SK-MEL-5 (cell line): ENCODE measurements at places on chromosomes 6 and 20. TPM values are rescaled to one million over a fixed set of nuclear protein-coding genes. Genes with fewer than 3 reads are reported as not detected.

DNA sequence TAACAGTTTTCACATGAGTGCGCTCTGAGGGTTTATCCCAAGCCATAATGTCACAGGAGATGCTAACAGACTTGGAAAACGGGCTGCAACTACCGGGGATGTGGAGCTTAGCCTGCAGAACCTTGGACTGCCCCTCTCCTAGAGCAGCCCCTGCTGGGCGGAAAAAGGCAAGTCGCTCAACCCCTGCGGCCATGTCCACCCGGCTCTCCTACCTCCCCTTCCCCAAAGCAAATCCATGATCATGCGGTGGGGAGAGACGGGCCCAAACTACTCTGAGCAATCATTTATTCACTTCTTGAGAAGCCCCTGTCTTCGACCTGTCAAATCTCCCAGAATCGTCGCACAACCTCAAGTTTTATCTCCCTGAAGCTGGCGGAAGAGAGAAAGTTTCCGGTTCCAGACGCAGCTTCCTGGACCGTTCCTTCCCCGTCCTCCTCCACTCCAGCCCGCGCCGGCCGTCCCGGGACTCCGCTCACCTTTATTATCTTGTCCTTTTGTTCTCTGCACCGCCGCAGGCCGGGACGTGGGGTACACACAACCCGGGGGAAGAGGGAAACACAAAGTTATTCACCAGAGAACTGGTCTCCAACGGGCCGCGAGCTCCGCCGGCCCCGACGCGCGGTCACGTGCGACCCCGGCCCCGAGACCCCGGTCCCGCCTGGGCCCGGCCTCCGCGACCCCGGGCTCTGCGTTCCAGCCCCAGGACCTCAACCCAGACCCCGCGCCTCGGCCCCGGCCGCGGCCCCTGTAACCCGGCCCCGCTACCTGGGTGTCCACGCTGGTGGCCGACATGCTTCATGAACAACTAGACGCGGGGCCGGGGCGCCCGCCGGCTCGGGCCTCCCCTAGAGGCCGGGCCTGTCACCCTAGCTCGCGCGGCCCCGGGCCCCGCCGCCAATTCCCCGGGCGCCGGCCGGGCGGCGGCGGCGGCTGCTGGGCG lies 560 bp downstream of the YTHDF1 start:
- DNase-seq: peak; percentile 74

The ZBTB2 gene
- 14.3 and 17.7 TPM in 2 replicates for total RNA-seq

The LAMA4 gene
- total RNA-seq: 48.9 and 54.9 TPM in 2 replicates

- no peak for DNase-seq
These were observed 87.8 kb downstream of the CENPW start for GRCh38 chr6:126427713-126428112.

GRCh38 chr20:33518071-33518470 lies 28.2 kb downstream of the CBFA2T2 start:
- peak; percentile 90 for DNase-seq
